PC-3 (cell line): ENCODE measurements at places on chromosomes 7 and 10. TPM values are rescaled to one million over a fixed set of nuclear protein-coding genes. Genes with fewer than 3 reads are reported as not detected.

DNA sequence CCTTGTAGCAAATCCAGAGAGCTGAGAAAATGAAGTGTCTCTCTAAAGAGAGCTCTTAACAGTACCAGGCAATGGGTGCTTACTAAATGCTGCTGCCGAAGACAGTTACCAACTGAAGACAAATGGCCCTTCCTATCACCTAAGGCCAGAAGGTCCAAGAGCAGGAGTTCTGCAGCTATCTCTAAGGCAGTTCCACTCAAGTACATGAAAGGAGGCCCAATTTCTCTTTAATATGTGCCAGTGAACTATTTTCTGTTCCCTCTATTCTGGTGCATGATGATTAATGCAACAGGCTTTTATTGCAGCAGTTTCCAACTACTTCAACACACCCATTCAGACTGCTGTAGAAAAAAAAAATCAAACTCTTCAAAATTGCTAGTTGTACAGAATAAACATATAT lies 122.5 kb downstream of the SLC25A13 start:
- DNase-seq: peak; percentile 7

DNA sequence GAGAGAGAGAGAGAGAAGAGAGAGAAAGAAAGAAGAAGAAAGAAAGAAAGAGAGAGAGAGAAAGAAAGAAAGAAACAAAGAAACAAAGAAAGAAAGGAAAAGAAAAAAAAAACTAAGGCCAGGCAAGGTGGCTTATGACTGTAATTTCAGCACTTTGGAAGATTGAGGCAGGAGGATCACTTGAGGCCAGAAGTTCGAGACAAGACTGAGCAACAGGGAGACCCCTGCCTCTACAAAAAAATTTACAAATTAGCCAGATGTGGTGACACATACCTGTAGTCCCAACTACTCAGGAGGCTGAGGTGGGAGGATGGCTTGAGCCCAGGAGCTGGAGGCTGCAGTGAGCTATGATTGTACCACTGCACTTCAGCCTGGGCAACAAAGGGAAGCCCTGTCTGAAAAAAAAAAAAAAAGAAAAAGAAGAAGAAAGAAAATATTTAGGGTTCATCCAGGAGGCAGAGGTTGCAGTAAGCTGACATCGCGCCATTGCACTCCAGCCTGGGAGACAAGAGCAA lies 2.8 kb downstream of the SERPINE1 start:
- DNase-seq: no peak

DNA sequence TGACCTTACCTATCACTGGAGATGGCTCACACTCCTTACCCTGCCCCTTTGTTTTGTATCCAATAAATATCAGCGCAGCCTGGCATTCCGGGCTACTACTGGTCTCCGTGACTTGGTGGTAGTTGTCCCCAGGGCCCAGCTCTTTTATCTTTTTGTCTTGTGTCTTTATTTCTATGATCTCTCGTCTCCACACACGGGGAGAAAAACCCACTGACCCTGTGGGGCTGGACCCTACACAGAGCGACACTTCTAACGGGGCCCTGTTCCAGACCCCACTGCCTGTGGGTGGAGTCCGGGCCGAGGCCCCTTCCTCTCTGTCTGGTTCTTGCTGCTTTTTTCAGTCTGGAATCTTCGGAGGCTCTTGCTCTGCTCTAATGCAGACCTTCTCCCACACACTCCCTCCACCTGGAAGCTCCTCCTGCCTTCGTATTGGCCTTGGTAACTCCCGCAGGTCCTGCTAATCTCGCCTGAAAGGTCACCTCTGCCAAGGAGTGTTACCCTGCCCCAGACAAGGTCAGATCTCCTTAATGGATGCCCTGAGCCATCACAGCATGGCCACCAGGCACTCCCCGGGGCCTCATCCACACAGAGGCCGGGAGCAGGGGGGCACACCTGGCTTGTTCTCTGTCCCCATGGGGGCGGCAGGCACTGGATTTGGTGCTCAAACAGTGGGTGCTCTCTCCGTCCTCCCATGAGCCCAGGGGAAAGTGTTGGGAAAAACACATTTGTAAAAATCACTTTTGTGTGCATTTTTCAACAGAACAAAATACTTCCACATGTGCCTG lies 531.7 kb downstream of the PTPRN2 start:
- DNase-seq: no peak

DNA sequence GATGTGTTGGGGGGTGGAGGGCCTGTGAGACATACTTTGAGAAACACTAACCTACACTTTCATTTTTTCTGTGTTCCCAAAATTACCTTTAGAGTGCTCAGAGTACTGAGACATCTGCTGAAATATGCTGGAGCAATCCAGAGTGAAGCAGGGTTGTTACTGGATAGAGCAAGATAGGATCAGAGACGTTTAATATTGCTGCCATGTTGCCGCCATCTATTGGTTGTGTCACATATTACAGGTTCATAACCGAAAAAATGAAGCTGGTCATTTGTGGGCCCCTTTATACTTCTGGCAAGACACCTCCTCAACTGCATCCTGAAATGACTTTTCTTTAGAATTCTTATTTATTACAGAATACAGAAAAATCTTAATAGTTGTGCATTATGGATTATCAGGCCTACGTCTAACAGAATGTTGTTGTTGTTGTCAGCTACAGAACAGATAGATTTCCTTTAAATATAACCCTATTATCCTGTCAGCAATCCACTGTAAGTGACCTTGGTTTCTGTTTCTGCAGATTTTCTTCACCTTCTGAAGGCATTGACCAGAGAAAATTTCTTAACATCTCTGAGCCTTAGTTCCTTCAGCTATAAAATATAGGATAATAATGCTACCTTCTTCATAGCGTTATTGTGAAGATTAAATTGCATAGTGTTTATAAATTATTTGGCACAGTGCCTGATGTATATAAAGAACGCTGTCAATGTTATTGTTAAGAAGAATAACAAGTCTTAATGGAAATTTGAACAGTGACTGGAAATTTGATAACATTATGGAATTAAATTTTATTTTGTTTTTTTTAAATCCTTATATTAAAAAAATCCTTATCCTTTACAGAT lies 16.2 kb upstream of the DLD start:
- DNase-seq: peak; percentile 75

Gene OR2A5
- not detected in 2 replicates for total RNA-seq

Gene NACAD
- 0.12 and 0.26 TPM in 2 replicates for total RNA-seq

Gene CELF2
- not detected in 2 replicates for total RNA-seq

GRCh38 chr7:116674508-116675173 lies 2.6 kb downstream of the MET start:
- peak; percentile 93 for DNase-seq

Gene STEAP2
- 4.7 and 7.0 TPM in 2 replicates for total RNA-seq

- no peak for DNase-seq
Observed at GRCh38 chr7:41779918-41780317, 77.0 kb upstream of the INHBA start.

- no peak for DNase-seq
Observed at GRCh38 chr7:67343572-67343971, 346.9 kb downstream of the TYW1 start.

DNA sequence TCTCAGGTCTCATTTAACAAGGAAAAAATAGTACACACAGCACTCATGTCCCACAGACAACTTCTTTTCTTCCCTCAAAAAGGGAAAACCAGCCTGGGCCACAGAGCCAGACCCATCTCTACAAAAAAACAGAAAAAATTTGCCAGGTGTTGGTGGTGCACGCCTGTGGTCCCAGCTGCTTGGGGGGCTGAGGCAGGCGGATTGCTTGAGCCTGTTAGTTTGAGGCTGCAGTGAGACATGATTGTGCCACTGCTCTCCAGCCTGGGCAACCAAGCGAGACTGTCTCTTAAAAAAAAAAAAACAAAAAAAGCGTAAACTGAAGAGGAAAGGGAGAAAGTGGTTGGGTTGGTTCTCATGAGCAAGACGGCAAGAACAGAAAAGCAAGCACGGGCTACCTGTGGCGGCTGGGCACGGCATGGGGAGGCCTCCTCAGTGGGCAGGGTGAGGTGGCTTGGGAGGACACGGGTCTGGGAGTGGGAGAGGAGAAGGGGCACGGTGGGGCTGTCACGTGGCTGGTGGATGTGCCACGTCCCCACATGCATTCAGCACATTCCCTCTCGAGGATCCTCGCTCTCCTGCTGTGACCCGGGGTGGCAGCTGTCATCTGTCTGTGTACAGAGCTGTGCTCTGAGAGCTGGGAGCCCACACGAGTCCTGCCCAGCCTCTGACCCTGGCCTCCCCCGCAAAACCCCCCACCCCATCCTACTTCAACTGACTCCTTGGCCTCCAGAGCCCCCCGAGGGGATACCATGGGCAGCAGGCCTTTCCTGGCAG lies 219.7 kb downstream of the MLLT10 start:
- DNase-seq: no peak

Gene OPALIN
- total RNA-seq: not detected in 2 replicates

Gene PTPRE
- total RNA-seq: 3.1 and 5.0 TPM in 2 replicates

GRCh38 chr7:67857698-67858097 lies 861.1 kb downstream of the TYW1 start:
- DNase-seq: no peak

Gene MCM7
- total RNA-seq: 208 and 226 TPM in 2 replicates

Gene SLC39A12
- not detected in 2 replicates for total RNA-seq

DNA sequence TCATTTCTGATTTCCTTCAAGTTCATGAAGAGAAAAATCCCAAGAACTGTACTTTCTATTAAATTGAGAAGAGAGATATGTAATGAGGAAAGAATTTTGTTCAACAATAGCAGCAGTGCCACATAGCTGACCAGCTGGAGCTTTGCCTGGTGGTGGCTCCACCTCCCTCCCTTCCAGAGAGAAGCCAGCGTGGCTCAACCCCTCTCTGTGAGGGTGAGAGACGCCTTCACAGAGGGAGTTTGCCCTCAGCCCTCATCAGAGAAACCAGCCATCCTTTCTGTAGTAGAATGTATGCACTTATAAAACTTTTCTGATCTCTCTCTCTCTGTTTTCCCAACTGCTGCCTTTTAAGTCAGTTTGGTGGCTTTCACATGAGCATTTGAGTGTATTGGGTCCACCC lies 20.5 kb upstream of the COL1A2 start:
- DNase-seq: peak; percentile 17

Gene DGKB
- 0.15 and 0.69 TPM in 2 replicates for total RNA-seq

DNA sequence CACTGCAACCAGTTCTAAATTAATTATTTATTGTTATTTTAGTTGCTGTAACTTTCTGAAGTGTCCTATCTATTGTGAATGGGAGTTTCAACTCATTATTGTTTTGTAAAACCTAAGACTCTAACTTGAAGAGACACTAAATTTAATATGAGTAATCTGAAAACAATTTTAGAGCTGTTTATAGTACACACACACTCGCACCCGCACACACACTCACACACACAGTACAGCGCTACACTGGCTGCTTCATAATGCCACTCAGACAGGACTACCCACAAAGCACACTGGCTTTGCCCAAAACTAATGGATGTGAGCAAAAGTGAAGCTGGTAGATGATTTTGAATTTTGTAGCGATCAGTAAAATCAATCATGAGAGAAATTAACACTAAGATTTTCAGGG lies 238.9 kb upstream of the ETV1 start:
- DNase-seq: no peak
